NCI-H526 treated with DMSO at 0.1 percent for 48 hours (cell line): ENCODE measurements at places on chromosomes 13 and 19.

DNA sequence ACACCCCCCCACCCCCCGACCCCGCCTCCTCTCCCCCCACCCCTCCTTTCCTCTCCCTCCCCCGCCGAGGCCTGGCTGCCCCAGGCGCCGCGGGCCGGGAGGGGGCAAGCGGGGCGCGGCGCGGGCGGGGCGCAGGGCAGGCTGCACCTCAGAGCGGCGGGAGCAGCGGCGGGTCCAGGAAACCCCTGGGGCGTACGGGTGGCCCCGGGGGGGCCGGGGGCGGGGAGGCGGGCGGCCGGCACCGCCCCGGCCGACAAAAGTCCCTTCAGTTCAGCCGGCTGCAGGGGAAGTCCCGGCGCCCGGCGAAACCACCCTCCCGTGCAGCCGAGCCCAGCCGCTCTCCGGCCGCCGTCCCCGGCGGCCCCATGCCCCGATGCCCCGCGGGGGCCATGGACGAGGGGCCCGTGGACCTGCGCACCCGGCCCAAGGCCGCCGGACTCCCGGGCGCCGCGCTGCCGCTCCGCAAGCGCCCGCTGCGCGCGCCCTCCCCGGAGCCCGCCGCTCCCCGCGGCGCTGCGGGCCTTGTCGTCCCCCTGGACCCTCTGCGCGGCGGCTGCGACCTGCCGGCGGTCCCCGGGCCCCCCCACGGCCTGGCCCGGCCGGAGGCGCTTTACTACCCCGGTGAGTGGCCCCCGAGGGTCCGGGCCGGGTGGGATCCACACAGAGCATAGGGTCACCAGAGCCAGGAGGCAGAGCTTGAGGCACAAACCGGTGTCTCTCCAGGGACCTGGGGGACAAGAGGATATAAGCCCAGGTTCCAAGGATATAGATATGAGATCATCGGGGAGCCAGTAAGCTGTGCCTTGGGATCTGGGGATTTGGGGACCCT is at the start of gene BCL3:
Gene BCL3, plus strand, starts transcription at position 283 of the 829 bp plus-strand sequence. Its CDS starts 83 bp downstream, at position 366.
- no peak for DNase-seq

- DNase-seq = no peak
These were observed 1116.2 kb downstream of the OLFM4 start for GRCh38 chr13:54144828-54145227.

DNA sequence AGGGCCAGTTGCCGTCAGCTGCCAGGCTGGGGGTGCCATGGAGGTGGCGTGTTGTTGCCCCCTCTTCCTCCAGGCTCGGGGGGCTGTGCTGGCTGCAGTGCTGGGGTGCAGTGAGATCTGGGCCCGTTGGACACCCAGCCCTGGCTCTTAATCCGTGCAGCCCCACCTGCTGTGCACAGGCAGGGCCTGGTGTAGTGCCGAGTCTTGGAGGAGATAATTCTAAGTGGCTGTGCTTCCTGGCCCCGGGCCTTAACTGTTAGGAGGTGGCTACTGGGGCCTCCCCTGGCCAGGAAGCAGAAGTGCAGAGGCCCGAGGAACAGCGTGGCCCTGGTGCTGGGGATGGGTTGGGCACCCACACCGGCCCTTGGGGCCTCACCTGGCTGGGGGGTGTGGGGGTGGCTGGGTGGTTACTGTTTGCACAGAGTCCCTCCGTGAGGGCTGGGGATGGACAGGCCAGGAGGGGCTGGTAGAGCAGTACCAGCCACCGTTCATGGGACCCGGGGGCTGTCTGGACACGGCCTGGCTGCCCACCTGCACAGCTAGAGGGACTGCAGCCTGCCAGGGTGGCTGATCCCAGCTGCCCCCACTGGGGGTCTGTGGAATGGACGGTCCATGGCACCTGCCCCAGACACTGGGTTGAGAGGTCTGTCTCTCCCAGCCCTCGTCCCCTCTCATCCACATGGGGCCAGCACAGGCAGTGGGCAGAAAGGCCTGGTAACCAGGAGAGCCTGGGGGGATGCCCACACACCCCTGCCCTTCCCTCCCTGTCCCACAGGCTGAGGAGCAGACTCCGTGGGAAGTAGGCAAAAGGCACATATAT is 3.3 kb downstream of the GPX4 start:
- DNase-seq = no peak

- no peak for DNase-seq
These were observed 286.1 kb downstream of the IRS2 start for GRCh38 chr13:109500146-109500773.

DNA sequence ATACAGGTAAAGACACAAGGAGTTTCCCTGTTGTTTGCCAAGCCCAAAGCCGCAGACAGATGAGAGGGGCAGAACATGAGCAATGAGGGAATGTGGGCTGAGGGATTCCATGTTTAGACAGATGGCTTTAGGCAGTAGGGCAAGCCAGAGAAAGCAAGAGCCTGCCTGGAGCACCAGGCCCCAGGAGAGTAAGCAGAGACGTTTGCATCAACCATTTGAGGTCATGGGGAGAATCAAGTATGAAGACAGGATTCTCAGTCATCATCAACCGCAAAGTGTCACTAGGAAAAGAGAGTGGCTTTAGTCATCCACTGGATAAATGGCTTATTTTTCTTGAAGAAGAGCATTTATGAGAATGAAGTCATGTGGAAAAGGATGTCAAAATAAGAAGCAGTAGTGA is 184.7 kb downstream of the COG6 start:
- DNase-seq = no peak

- no peak for DNase-seq
These were observed 6.8 kb upstream of the ERF start for GRCh38 chr19:42261763-42262162.

DNA sequence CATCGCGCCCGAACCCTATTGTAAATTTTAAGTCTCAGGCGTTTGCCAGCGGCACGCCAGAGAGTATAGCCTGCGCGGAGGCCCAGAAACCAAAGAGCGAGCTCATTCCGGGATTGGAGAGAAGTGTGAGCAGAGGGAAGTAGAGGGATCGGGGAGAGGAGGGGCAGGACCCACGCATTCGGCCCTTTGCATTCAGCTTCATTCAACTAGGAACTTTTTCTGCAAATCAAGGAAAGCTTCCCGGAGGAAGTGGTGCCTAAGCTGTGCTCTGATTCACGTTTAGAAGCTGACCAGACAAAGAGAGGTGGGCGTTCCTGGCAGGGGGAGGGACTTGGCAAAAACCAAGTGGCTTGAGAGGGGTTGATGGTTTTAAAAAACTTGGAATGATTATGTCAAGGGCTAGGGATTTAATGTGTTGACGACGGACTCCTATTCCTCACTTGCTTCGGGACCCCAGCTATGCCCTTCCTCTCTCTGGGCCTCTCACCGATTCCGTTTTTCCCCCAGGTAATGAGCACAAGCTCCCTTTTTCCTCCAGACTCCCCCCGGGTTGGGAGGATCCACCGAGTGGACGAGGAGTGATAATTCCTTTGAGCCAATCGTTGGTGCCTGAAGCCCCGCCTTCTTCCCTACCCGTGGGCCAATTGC is 811 bp upstream of the PRMT1 start:
- peak; percentile 94 for DNase-seq

GRCh38 chr13:39189778-39190177 is 151.5 kb downstream of the NHLRC3 start:
- DNase-seq = no peak

DNA sequence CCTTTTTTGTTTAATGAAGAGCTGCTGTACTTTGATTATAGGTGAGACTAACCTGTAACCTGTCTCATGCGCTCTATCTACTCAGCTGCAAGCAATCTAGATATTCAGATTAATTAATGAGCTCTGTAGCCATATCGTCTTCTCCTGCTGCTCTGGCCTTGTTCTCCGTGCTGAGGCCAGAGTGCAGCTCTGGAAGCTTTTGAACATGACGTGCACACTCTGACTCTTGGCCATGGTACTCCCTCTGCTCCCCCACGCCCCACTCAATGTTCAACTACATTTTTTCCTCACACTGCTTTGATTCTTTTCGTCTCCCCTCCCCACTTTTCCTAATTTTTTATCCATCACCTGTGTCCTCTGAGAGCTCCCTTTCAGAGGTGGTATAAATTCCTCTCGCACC is 751.8 kb downstream of the FGF9 start:
- DNase-seq = no peak
